NCI-H1436 (cell line): ENCODE measurements at places on chromosomes 6 and 20.

DNA sequence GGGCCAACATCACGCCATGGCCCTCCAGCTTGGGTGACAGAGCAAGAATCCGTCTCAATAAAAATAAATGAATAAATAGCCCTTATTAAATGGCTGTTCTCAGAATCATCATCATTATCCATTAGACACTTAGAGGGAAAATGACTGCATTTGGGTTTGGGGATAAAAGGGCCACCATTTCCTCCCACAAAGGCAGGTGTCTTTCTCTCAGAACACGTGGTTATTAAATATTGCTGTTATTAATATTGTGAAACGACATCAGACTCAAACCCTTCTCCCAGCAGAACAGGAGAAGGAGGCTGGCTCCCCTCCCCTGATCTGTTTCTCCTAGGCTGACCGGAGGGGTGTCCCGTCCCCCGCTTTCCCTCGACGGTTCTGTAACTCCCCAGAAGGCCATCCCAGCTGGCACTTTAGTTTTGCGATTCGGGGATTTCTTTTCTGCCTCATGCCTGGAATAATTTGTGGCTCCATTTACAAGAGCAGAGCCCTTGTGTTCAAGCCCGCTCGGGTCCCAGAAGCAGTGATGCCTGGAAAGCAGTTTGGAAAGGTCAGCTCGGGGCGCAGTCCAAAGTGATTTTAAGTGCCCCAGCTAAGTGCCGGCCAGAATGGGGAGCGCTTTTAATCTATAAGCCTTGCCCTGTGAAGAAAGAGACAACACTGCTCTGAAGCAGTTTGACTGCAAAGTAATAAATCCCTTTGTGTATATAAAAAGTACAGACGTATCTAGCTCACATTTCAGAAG is 41.9 kb downstream of the EYA2 start:
- no peak for DNase-seq

DNA sequence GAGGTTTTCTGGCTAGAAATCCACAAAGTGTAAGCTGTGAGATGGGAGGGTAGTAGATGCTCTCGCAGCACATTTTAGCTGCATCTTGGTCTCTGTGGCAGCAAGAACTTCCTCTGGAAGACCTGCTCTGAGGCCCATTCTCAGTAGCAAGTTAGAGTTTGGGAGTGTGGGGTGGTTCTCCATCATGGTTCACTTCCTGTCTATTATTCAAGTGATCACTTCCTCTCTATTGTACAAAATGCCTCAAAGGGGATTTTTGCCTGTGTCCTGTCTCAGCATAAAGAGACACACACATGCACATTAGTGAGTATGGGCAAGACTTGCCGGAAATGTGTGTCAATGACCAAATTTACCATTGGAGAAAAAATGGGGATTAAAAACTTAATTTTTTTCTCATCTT is 42.5 kb downstream of the LYRM2 start:
- DNase-seq, result no peak

DNA sequence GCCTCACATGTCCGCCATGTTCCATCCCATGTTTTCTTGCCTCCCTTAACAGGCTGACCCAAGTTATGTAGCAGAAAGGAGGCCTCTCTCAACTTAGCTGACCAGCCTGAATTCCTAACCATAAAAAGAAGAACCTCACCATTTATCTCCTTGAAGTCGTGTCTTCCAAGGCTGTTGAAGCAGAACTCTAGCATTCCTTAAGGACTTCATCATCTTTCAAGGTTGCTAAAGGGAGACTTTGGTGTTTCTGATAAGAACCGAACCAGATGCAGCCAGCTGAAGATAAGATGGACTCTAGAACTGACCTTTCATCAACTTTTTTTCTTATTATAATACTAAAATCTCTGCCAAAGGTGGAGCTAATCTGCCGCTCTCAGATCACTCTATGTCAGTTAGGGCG is 571.7 kb upstream of the SLC35B3 start:
- DNase-seq, result no peak

GRCh38 chr20:50259705-50260478 is 69.3 kb downstream of the CEBPB start:
- no peak for DNase-seq

DNA sequence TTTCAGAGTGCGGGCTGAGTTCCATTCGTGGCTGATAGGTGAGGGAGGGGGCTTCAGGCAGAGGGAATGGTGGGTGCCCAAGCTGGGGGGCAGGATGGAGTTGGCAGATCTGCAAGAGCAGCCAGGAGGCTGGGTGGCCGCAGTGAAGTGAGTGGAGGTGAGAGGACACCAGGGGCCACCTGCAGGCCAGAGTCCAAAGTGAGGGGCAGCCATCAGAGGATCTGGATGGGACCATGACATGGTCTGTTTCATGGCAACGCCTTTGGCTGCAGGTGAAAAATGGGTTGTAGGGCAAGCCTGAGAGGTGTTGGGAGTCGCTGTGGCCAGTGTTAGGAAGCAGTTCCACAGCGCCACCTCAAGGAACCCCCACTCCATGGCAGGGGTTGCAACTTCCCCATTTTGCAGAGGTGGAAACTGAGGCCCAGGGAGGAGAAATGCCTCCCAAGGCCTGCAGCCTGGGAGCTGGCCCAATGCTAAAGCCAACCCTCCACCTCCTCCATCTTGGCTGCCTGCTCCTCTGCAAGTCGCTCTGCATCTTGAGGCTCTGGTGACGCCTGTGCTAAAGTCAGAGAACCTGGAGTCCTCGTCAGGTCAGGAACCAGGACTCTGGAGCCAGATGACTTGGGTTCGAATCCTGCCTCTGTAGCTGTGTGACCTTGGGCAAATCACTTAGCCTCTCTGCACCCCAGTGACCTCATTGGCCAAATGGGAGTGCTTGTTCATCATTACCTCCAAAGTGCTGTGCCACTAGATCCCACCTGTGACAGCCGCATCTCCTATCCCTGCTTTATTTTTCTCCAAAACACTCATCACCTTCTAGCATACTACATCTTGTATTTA is 153.8 kb downstream of the CEBPB start:
- no peak for DNase-seq
